ENCODE measurements at places on chromosomes 2 and 18.

GRCh38 chr2:157838442-157839161 lies 37.5 kb downstream of the ACVR1 start:
- peak; percentile 92 for DNase-seq

- DNase-seq, result peak; percentile 43
Observed at GRCh38 chr2:40213071-40213470, 238.8 kb downstream of the SLC8A1 start.

DNA sequence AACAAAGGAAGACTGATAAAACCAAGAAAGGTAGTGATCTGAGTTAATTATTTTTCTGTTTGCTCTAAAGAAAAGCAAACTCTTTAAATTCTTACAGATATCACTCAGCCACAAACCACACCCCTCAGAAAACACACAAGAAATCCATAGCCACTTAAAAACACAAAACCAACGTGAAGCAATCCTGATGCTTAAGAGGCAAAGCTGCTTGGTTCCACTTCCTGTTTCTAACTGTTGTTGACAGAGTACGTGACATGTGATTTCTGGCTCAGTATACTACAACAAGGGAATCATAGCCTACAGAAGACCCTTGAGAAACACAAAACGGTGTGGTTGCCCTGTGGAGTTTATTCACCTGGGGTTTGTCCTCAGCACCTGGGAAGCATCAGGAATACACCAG lies 240.9 kb upstream of the APCDD1 start:
- DNase-seq, result peak; percentile 64

DNA sequence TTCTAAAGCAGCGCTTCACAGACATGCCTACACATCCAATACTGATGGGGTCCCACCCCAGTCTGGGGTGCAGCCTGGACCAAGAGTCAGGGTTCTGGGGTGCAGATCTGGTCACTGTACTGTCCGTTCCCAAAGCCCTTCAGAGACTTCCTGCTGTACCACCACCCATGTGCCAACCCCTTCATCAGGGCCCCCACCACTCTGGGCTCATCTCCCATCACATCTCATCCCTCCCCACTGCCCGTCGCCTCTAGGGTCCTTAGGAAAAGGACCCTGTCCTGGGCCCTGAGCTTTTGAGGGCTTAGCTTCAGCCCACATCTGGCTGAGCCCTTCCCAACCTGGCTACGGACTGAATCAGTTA lies 37.9 kb upstream of the ID2 start:
- no peak for DNase-seq

DNA sequence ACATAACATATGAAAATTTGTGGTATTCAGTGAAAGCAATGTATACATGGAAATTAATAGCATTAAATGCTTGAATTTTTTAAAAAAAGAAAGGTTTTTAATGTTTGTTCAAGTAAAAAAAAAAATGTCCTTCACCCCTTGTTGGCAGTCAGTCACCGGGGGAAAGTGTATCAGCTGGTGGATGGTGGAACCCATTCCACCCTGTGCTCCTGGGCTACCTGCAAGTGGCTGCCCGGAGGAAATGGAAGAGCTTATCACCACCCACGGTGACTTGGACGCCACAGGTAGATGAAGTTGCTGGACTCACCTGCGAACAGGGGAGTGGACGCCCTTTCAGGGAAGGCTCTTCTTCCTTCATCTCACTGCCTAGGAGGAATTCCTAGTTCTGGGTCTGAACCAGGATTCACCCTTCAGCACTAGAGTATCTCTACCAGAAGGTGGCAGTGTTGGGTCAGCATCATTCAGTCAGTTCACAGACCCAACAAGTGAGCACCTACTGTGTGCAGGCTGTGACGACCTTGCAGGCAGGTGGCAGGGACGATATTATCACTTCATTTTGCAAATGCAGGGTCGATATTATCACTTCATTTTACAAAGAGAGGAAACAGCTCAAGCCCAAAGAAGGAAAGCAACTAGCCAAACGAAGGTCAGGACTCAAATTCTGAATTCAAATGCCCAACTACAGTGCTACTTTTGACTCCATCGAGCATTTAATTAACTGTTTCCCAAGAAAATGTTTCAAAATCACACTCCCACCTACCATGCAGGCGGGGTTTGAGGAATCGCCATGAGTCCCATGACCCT lies 35.8 kb downstream of the CIB4 start:
- DNase-seq, result peak; percentile 65

GRCh38 chr2:166593403-166593802 lies 99.4 kb upstream of the SCN7A start:
- peak; percentile 56 for DNase-seq

DNA sequence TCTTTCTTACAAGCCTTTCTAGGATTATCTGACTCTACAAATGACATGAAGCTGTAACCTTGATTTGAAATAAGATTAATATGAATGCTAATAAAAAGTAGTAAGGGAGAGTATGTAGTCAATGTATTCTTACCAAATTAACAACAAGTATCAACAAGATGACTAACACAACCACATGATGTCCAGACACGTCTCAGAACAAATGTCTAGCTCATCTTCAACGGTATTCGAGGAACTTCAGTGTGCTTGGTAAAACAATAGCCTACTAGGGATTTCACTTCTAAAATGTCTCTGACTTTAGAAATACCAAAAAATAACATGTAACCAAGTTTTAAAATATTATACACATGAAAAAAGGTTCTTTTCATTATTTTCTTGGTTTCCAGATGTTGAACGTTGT lies 3.4 kb downstream of the HDLBP start:
- peak; percentile 82 for DNase-seq

- DNase-seq, result peak; percentile 33
Observed at GRCh38 chr2:211103989-211104388, 547.6 kb downstream of the CPS1 start.

DNA sequence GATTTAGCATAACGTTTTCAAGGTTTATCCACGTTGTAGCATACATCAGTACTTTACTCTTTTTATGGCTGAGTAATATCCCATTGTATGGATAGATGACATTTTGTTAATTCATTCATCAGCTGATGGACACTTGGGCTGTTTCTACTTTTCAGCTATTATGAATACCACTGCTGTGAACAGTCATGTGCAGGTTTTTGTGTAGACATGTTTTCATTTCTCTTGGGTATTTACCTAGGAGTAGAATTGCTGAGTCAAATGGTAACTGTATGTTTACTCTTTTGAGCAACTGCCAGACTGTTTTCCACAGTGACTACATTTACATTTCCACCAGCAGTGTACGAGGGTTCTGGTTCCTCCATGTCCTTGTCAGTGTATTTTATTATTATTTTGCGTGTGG lies 33.9 kb downstream of the COX7A2L start:
- DNase-seq, result peak; percentile 36

DNA sequence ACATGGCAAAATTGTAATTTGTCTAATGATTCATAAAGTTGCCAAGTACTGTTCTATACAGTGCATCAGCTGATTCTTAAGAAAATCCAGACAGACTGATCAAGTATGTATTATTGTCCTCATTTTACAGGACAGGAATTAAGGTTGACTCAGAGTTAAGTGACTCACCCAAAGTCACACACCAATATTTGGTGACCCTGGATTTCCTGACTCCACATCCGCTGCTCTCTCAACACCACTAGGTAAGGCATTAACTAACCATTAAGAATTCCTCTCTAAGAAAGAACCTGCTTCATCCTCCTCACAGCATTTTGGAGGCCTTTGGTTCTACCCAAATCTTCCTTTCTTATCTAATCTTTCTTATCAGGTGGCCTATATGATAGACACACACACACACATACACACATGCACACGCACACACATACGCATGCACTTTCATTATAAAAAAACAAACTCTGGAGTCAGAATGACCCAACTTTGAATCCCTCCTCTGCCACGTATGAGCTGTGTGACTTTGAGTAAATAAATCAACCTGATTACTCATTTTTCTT lies 150.8 kb downstream of the ANKRD44 start:
- peak; percentile 70 for DNase-seq
